ENCODE measurements at places on chromosomes 7 and 10.
A peak's percentile ranks its signal among the peaks of the same experiment; 100 is the strongest.

- no peak overlapping the region for H3K27ac ChIP-seq
- peaks cover 67% of the 10 kb centered on the region for H3K4me1 ChIP-seq
- peaks cover 6% of the 10 kb centered on the region for H3K36me3 ChIP-seq
- ATAC-seq, result peak; percentile 90
- H3K4me3 ChIP-seq, result peak overlapping the region; percentile 6
- H3K27me3 ChIP-seq, result peaks cover 67% of the 10 kb centered on the region
Measured at GRCh38 chr7:98133181-98133580, 26.5 kb downstream of the LMTK2 start.

DNA sequence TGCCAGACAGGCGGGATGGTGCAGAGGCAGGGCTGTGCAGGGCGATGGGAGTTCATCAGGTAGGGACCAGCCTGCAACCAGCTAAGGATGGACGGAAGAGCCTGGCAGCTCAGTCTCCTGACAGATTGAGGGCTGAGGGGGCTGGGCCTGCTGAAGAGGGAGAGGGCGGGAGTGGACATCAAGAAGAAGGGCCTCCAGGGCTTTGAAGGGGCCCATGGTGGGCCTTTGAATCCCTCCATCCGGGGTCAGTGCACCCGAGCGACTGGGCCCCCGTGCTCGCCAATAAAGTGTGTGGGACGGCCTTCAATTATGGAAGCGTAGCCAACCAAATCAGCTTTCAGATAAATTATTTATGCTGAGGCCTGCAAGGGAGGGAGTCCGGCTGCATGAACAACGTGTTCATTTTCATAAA is 431.2 kb downstream of the RPS24 start:
- H3K36me3 ChIP-seq, result no peaks in the 10 kb centered on the region
- ATAC-seq, result no peak
- H3K27ac ChIP-seq, result no peak overlapping the region
- peaks cover 32% of the 10 kb centered on the region for H3K27me3 ChIP-seq
- no peak overlapping the region for H3K4me3 ChIP-seq
- H3K4me1 ChIP-seq, result no peaks in the 10 kb centered on the region

- H3K27me3 ChIP-seq, result no peaks in the 10 kb centered on the region
- no peak overlapping the region for H3K4me3 ChIP-seq
Measured at GRCh38 chr10:70880077-70880534, 8.3 kb downstream of the PCBD1 start.

DNA sequence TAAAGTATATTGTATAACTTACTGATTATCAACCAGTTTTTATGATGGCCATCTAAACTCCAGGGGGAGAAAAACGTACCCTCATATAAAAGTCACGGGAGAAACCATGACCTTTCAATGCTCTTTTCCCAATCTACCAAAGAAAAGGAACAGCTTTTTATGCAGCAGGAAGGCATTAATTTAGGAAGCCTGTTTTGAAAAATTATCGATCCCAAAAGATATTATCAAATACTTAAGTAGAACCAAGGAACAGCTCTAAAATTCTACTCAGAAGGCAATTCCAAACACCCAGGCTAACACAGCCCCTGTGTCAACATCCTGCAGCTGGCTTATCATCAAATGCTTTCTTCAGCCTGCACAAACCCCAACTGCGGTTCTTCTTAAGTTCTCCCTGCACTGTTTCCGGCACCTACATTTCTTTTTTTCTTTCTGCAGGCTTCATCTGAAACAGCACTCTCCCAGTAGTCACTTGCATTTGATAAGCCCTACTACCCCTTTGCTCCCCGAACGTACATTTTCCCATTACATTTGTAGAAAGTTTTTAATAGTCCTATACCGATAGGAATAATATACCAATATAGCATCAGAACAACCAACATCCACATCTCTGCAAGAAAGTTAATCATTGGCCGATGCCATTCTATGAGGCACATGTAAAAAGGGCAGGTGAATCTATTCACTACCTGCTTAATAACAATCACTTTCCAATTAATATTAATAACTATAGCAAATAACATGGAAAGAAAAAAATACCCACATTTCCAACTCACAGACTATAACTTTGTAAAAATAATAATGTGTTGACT is 47.9 kb downstream of the PIP4K2A start:
- H3K27me3 ChIP-seq, result no peaks in the 10 kb centered on the region
- ATAC-seq, result peak; percentile 89
- H3K36me3 ChIP-seq, result no peaks in the 10 kb centered on the region
- H3K27ac ChIP-seq, result peak overlapping the region; percentile 68
- peak overlapping the region; percentile 77 for H3K4me3 ChIP-seq

GRCh38 chr10:97042081-97042480 is 143.7 kb downstream of the SLIT1 start:
- peaks cover 15% of the 10 kb centered on the region for H3K4me1 ChIP-seq
- no peak overlapping the region for H3K4me3 ChIP-seq
- H3K27me3 ChIP-seq, result no peaks in the 10 kb centered on the region
- H3K27ac ChIP-seq, result no peak overlapping the region
- no peak for ATAC-seq
- H3K36me3 ChIP-seq, result no peaks in the 10 kb centered on the region

DNA sequence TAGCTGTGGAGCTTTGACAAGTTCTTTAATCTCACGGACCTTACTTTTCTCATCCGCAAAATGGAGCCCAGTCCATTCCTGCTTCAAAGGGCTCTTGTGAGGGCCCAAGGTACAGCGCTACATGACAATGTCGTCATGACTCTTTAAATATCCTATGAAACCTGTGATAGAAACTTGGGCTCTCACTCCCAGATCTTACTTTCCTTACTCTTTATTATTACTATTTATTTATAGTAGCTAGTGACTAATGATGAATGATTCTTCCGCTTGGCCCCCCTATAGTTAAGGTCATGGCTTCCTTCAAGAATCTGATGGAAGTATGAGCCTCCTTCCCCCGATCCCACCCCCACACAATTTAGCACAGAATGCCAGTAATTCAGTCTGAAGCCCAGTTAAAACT is 41.9 kb downstream of the RBM20 start:
- ATAC-seq, result no peak
- no peak overlapping the region for H3K4me3 ChIP-seq
- H3K27ac ChIP-seq, result no peak overlapping the region
- peaks cover 40% of the 10 kb centered on the region for H3K27me3 ChIP-seq
- no peaks in the 10 kb centered on the region for H3K36me3 ChIP-seq

DNA sequence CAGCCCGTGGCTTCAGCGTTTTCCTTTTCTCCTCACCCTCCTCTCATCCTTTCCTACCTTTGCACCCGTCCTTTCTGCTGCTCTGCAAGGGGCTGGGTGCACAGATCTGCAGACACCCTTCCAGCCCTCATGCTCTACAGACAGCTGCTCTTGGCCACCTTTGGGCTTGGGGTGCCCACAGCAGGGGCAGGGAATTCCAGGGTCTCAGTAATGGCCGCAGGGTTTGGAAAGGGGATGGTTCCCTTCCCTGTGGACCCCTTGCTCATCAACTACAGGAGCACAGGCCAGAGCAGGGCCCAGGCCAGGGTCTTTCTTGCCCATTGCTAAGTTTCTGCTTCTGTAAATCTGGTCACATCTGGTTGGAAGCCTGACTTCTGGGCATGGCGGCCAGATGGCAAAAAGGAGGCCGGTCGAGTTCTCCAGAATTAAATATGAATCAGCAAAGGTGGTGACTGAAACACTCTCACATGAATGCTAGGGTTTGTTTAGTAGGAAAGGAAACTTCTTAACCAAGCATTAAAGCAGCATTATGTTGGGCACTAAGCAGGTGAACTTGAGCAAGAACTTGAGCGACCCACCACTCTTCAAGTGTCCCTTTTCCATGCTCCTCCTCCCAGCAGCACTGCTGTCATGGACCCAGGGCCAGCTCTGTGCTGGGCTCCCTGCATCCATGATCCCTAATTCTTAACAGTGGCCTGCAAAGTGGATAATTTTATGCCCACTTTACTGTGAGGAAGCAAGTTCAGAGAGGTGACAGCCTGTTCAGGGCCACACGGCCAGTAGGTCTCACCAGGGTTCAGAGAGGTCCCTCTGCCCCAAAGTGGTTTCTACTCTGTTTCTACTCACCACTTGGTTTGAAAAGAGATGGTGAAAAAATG is 1.5 kb downstream of the ECHDC3 start:
- ATAC-seq, result no peak
- H3K36me3 ChIP-seq, result peaks cover 12% of the 10 kb centered on the region
- peaks cover 17% of the 10 kb centered on the region for H3K4me1 ChIP-seq
- H3K27me3 ChIP-seq, result no peaks in the 10 kb centered on the region
- peak overlapping the region; percentile 71 for H3K4me3 ChIP-seq
- peak overlapping the region; percentile 65 for H3K27ac ChIP-seq
